GM12892 (cell line): ENCODE measurements at places on chromosomes 16 and 17.

DNA sequence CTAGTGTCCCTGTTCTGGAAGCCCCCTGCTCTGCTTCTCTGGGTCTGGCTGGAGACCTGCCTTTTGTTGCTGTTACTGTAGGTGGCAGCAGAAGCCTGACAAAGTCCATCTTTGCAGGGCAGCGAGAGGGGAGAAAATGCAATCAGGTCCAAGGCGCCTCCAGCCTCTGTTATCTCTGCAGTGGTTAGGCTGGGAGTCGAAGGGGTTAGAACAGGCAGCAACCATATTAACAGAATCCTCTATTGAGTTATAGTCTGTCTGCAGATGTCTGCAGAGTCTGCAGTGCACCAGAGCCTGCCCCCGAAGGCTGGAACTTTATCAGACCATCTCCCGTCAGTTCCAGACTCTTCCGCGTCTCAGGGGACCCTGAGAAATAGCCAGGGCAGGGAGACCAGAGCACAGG lies 404.9 kb upstream of the EEF2KMT start:
- DNase-seq, result no peak

DNA sequence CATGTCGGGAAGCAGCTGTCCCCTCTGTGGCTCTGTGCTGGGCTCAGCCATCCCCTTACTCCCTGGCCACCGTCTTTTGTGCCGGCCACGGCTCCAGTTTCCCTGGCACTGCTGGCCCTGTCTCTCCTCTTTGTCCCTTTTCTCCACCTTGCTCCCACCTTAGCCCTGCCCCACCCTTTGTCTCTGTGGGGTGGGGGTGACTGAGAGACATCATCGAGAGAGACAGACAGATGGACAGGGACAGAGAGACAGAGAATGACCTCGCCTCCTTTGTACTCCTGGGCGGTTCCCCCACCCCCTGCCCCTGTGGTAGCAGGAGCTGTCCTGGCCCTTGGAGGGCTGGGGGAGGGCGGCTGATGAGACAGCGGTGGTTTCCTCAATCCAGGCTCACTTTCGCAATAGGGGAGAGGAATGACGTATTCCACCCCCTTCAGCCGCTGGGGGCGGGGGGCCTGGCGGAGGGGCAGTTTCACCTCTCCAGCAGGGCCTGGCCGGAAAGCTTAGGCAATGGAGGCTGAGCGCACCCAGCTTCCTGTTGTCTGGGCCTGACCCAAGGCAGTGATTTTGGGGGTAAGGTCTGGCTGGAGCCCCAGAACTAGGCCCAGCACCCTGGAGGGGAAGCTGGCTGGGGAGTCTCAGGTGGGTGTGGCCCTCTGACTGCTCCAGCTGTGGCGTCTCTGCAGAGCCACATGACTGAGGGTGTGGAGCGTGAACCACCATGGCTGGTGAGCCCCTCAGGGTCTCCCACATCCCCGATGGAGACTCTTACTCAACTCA lies 7.3 kb downstream of the FMNL1 start:
- DNase-seq, result peak; percentile 85

DNA sequence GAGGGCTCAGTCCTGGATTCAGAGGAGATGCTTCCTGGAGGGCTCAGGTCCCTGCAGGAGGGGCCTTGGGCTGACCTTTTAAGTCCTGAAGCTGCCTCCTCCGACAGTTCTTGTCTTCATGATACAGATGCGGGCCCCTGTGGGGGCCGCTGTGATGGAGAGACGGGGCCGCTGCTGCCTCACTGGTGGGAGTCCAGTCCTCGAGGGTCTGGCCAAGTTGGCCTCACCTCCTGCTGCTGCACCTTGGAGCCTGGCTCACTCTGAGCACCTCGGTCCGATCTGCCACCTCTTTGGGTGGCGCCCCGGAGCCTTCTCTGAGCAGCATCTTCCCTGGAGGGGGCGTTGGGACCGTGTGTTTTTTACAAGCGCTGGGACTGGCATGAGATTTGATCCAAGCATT lies 79.1 kb downstream of the KLHDC4 start:
- no peak for DNase-seq

GRCh38 chr16:19228575-19228974 lies 57.0 kb upstream of the CLEC19A start:
- no peak for DNase-seq

DNA sequence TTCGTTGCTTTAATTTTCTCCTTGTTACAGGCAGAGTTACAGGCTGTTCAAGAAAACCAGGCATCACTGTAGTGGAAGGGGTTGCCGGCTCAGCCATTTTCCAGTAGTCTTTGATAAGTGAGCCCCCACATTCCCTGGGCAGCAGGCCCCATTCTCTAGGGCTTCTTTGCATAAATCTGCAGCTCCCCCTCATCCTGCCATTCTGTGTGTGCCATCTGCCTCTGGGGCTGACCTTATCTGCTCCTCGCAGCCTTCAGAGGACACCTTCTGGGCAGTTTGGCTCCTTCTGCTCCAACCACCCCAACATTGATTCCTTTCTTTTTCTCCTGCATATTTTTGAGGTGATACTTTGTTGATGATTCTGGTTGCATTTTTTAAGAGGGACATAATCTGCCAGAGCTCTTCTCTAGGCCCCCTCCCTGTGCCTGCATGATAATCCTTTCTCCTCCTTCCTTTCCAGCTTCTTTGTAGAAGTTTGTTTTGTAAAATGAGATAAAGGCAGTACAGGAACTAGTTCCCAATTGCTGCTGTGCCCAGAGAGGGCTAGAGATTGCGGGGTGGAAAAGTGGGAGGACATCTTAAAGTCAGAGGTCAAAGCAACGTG lies 17.1 kb downstream of the RND2 start:
- no peak for DNase-seq

DNA sequence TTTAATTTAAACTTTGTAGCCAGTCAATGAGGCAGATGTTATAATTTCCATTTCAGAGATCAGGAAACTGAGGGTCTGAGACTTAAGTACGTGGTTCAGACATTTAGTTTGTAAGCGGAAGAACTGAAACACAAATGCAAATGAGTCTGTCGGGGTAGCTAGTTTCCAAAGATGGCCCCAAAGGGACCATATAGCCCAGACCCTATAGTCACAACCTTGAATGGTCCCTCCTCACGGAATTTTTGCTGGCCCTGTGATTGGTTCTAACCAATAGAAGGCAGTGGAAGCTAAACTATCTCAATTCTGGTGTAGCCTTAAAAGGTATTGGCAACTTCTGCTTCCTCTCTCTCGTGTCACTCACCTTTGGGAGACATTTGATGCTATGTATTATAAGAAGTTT lies 7.5 kb upstream of the BCO1 start:
- DNase-seq, result no peak

- no peak for DNase-seq
Observed at GRCh38 chr17:58352596-58353388, 791 bp upstream of the SUPT4H1 start.

GRCh38 chr16:69607674-69608073 lies 41.9 kb downstream of the NFAT5 start:
- no peak for DNase-seq

DNA sequence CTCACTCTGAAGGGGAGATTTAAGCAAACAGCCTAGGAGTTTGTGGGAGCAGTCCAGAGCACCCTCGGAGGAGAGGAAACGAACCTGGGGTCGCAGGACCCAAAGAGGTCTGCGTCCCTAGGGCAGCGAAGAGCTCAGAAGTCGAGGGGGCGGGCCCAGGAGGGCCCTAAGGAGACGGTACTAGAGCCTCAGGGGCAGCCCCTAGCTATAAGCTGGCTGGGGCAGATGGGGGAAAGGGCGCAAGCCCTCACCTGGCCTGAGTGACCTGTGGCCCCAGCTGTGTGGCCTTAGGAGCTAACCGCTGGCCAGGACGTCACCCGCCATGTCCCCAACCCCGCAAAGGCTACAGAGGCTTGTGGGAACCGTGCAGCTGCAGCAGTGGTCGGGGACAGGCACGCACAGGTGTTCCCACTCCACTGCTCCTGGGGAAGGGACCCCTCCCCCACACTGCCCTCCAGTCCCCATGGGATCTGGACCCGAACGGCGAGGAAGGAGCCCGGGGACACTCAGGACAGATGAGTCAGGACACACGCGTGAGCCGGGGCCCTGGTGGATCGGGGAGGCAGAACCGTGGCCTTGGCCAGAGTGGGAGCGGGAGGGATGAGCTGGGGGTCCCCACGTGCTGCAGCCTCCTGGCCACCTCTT lies 2.0 kb upstream of the CTRB2 start:
- DNase-seq, result no peak

GRCh38 chr16:54050459-54051210 lies 236.0 kb downstream of the IRX3 start:
- no peak for DNase-seq

DNA sequence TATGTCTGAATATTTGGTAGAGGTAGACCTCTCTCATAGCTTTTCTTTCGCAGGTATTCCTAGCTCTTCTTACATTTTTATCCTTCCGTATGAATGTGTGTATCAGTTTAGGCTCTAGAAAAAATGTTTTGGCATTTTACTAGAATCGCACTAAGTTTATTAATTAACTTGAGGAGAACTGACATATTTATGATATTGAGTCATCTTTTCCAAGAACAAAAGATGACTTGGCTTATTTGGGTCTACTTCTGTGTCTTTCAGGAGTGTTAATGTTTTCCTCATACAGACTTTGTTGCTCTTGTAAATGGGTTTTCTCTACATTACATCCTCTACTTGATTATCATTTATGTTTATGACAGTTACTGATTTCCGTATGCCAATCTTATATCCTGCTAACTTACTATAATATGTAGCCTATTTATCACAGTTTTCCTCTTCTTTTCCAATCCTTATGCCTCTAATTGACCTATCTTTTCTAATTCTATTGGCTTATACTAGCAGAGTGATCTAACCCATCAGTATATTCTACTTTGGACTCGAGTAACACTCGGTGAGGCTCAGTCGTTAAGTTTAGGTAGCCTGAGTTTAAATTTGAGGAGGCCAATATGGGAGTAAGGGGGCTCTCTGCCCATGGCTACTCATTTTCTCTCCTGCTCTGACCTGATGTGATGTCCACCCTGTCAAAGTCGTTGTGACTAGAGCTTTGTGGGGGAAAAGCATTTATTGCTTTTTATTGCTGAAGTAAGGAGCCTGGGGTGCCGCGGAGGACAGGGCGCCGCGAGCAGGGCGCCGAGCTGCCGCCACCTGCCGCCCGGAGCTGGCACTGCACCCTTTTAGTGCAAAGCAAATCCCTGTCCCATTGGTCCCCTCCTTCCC lies 20.0 kb downstream of the ST6GALNAC1 start:
- DNase-seq, result peak; percentile 65

- DNase-seq, result no peak
Observed at GRCh38 chr17:35732806-35733136, 1.3 kb downstream of the RASL10B start.

DNA sequence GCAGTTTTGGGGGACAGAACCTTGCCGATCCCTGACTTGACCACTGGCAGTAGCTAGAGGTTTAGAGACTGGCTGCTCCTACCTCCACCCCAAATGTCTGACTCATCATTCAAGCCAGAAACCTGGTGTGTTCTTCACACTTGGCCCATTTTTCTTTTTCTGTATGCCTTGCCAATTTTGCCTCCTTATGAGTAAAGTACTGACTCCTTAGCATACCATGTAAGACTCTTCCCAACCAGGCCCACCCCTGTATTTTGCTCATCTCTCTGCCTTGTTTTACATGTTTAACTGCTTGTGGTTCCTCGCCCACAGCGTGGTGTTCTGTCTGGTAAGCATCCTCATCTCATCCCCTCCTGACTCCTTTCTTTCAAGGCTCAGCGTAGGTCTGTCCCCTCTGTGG lies 37.9 kb downstream of the NUP88 start:
- no peak for DNase-seq

DNA sequence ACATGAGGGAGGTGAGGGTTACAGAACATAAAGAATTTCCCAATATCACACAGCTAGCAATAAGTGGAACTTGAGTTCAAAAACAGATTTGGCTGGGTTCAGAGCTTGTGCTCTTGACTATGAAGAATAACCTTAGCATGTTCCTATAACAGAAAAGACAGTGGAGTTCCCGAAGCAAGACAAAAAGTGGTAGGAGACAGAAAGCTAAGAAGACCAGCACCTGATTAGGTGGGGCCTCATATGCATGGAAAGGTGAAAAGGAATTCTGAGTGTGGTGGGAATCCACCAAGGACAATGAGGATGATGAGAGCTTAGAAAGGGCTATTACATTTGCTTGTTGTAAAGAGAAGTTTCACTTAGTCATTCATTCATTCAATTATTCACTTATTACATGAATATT lies 26.6 kb upstream of the CDYL2 start:
- DNase-seq, result no peak

GRCh38 chr16:77439106-77439505 lies 4.3 kb upstream of the ADAMTS18 start:
- no peak for DNase-seq

GRCh38 chr17:68439656-68440290 lies 17.5 kb downstream of the WIPI1 start:
- DNase-seq, result no peak

GRCh38 chr16:87955302-87956097 lies 4.3 kb downstream of the BANP start:
- no peak for DNase-seq

DNA sequence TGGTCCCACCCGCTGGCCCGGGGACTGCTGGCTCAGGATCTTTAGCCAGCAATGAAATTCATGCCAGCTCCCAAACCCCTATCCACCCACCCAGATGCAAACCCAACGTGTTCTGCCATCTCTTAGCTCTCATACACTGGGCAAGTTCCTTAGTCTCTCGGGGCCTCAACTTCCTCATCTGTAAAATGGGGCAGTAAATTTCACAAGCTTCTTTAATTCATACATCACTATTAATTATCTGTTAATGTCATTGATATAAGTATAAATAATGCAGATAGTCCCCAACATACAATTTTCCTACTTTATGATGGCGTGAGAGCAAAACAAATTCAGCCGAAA lies 398.7 kb downstream of the SOX9 start:
- DNase-seq, result no peak

- DNase-seq, result no peak
Observed at GRCh38 chr17:33910200-33910857, 344.8 kb upstream of the CCL2 start.

- no peak for DNase-seq
Observed at GRCh38 chr16:74766729-74767128, 7.9 kb downstream of the FA2H start.

GRCh38 chr17:41691031-41691777 lies 2.5 kb downstream of the EIF1 start:
- no peak for DNase-seq

- DNase-seq, result no peak
Observed at GRCh38 chr17:66840061-66840460, 5.1 kb downstream of the CACNG5 start.

GRCh38 chr17:76385892-76386786 lies 1.7 kb downstream of the SPHK1 start:
- DNase-seq, result peak; percentile 96

DNA sequence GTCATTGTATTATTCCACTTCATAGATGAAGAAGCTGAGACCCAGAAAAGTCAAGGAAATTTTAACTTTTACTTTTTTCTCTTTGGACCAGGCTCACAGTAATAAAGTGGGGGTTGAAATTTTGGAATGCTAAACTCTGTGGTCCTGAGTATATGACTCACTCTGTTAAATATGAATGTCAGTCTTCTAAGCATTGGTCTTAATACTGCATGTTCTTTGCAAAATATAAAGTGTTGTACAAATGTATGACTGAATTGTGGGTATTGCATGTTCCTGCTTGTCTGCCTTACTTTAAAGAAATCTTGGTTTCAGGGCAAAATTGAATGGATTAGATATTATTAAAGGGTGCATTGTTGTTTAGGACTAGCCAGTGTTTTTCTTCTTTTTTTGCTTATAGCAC lies 950.8 kb upstream of the GOT2 start:
- no peak for DNase-seq
